ENCODE measurements at places on chromosomes 1 and 21.

- DNase-seq: no peak
These were observed 6.1 kb downstream of the ZNF692 start for GRCh38 chr1:248852481-248853405.

GRCh38 chr1:42085596-42085995 lies 67.6 kb upstream of the GUCA2B start:
- DNase-seq: no peak

DNA sequence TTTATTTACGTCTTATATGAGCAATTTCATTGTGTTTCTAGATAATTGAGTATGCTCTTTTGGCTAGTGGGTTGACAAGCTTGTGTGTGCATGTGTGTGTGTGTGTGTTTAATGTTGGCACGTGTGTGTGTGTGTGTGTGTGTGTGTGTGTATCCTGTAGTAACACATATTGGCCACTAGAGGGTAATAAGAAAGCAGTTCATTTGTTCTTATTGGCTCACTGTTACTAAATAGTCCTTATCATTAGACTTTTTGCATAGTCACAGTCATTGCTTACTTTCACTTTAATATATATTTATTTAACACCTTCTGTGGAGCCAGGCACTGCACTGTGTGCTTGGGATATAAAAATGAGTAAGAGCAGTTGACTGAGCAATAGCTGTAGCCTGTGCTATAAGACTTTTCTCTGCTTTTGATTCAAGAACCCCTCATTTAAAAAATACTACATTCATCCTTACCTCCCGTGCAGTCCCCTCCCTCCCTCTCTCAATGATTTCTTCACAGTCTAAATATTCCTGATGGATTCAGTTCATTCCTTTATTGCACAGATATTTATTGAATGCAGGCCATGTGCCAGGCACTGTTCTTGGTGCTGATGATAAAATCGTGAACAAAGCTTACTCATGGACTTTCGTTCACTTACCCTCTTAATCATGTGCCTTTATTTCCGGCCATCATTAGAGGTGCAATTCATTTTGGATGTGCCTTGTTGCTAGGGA lies 96.7 kb downstream of the DYRK1A start:
- DNase-seq: peak; percentile 44

GRCh38 chr1:3074297-3074741 lies 5.3 kb downstream of the PRDM16 start:
- no peak for DNase-seq

DNA sequence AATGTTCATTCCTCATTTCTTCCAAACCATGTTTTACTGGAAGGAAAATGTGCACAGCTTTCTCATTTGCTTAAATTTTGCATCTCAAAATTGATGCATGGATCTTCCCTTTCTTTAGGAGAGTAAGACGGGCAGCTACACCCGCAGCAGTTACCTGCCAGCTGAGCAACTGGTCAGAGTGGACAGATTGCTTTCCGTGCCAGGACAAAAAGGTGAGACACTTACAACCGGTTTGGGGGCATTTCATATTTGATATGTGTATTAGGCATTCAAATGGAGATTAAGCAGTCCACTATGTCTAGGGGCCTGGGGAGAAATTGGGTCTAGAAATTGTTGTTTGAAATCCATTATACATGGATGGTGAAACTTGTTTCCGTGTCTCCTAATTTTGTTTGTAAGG lies 12.9 kb downstream of the C8A start:
- no peak for DNase-seq

Data from activated CD4-positive, alpha-beta T cell treated with anti-CD3 and anti-CD28 coated beads, Interleukin-2, Interleukin-6, amounts not matched to agents 100 ng/mL and 50 ng/mL, durations not matched to agents 16 hours and 8 hours (primary cell).